ENCODE measurements at places on chromosomes 11 and 22. TPM values are rescaled to one million over a fixed set of nuclear protein-coding genes. Genes with fewer than 3 reads are reported as not detected.

The DENND5A gene
- total RNA-seq = 178 TPM

DNA sequence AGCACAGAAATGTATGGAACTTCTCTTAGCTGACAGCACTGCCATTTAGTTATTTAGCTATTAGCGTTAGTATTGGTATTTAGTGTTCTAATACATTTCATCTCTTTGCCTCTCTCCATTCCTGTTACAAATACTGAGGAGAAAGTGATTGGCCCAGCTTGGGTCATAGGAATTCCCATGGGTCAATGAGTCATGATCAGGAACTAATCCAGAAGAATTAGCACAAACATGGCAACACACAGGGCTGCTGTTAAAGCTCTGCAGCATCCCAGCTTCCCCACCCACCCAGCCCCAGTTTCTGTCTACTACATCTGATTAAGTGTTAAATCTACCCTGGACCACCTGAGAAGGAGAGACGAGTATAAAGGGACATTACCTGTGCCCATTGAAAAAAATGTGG lies 36.1 kb downstream of the PDGFD start:
- no peak for DNase-seq

GRCh38 chr22:19761725-19762567 lies 1.4 kb downstream of the TBX1 start:
- no peak for DNase-seq

- DNase-seq = no peak
These were observed 31.7 kb upstream of the KRTAP5-6 start for GRCh38 chr11:1665313-1665712.

The CASP12 gene
- total RNA-seq = not detected

DNA sequence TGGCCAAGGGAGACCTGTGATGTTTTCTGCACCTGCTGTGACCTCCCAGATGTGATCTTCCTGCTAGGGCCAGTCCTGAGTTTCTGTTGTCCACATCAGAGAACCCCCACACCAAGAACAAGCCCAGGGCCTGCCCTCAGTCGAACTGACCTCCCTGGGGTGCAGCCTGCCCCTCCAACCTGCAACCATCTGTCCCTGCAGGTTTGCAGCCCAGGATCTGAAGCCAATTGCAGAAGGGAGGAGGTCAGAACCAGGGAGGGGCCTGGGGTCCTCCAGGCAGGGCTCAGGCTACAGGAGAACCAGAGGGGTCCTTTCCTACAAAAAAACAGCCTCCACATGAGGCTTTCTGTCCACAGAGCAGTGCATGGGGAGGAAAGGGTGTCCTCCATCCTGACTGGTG lies 807 bp downstream of the TRIM3 start:
- no peak for DNase-seq

DNA sequence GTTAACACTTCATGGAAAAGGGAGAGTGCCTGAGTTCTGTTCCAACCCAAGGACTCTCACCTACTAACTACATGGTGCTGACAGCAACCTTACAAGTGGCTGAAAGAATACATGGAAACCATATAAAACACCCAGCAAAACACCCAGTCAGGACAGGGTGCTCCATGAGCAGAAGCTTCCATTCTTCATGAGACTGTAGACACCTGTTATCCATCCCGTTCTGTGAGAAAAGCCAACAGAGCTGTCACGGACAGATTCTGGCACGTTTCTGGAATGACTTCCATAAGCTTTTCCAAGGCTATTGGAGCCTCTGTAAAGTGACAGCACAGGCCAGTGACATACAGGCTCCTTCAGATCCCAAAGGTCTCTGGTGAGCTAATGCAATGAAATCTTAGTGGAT lies 23.2 kb downstream of the PRR14L start:
- no peak for DNase-seq

- no peak for DNase-seq
These were observed 38.2 kb downstream of the TRIOBP start for GRCh38 chr22:37734964-37735451.

GRCh38 chr11:97048481-97048880 lies 658.7 kb downstream of the JRKL start:
- DNase-seq = no peak

The CD3E gene
- 546 TPM for total RNA-seq

DNA sequence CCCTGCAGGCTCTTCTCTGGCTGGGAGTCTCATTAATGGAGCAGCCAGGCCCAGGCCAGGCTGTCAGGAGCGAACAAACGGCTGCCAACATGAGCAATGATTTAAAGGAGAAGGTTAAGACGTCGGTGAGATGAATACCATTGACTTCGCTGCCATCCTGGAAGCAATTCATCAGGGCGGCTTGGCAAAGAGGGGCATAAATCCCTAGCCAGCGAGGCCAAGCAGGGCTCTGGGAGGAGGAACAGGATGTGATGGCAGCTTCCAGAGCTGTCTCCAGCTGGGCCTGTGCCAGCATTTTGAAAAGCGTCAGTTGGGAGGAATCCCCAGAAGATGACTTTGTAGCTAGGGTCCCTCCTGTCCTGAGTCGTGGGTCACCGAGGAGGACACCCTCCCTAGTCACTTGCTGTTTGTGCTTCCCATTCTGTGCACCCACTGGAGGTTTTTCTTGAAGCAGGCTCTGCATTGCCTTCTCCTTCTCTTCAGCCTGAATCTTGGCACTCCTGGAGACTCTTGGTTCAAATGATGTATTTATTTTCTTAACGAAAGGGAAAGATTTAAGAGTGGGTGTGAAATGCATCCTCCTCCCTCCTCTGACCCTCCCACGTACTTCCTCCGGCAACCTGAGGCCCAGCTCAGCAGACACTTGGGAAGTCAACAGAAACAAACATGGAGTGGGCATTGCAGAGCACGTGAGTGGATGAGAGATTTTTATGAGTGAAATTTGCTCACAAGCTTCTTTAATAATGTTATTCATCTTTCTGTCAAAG lies 476.3 kb upstream of the CADM1 start:
- DNase-seq = no peak

The PRR33 gene
- total RNA-seq = not detected

- no peak for DNase-seq
These were observed 31.9 kb downstream of the CTNND1 start for GRCh38 chr11:57793351-57794115.

GRCh38 chr11:123678246-123678645 lies 23.8 kb upstream of the SCN3B start:
- no peak for DNase-seq

DNA sequence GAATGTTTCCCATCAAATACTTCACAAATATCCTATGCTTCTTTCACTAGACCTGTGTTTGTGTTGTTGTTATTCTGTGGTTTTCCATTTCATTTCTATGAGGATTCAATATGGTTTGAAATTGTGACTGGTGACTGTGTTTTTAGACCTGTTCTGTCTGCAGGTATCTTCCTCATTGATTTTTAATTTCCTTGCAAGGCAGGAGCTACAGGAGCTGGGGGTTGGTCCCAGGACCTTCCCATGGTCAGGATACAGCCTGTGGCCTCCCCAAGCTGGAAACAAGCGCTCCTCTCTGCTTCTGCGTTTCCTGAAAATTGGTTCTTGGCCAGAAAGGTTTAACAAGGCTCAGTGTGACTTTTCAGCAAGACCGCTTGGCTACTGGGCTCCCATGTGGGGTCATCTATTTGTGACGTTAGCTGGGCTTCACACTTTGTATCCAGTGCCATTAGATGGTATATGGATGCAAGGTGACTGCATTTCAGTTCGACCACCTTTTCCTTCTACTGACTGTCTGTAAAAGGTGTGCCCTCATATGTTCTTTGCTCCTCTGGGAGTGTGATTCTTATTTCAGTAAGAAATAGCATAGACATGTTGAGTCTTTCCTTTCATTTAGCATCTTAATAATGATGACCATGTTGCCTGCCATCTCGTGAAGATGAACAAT lies 21.5 kb downstream of the IGLL5 start:
- DNase-seq = no peak

- no peak for DNase-seq
These were observed 941.7 kb downstream of the OPCML start for GRCh38 chr11:132590554-132590953.

- DNase-seq = no peak
These were observed 273.6 kb downstream of the OPCML start for GRCh38 chr11:133258751-133259150.

DNA sequence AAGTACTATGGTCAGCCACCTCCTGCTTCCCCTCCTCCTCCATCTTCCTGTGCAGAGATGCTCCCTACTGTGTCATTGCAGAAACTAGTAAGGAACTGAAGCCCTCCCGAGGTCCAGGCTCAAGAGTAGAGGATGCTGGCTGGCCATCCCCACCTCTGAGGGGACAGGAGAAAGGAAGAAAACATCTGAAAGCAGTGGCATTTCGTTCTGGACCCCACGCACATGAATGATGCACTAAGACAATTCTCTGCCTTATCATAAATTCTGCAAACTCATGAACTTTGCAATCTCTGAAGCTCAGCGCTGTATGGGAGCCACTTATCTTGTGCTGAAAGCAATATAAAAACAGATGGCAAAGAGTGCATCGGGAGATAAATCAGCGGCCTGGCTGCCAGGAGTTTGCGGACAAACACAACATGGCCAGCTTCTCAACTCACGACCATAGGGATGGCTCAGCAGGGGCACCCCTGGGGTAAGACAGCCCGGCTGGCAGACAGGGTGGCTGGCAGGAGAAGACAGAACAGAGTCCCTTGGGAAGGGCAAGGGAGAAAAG lies 306.4 kb downstream of the NXPE2 start:
- DNase-seq = no peak

DNA sequence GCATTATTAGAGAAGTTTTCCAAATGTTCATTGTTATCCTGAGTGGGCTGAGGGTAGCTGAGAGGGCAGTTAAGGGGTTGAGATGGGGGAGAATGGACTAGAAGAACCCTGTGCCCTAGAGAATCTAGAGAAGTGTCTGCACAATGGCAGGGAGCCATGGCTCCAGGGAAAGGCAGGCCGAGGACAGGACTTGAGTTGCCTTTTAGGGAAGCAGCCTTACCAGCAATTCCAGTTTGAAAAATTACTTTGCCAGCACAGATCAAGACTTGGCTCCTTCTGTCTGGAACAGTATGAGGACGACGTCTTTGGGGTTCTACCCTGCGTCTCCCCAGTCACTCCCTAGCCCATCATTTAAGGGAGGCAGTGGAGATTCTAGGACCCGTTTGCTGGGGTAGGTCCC lies 25.7 kb upstream of the MICAL3 start:
- no peak for DNase-seq

DNA sequence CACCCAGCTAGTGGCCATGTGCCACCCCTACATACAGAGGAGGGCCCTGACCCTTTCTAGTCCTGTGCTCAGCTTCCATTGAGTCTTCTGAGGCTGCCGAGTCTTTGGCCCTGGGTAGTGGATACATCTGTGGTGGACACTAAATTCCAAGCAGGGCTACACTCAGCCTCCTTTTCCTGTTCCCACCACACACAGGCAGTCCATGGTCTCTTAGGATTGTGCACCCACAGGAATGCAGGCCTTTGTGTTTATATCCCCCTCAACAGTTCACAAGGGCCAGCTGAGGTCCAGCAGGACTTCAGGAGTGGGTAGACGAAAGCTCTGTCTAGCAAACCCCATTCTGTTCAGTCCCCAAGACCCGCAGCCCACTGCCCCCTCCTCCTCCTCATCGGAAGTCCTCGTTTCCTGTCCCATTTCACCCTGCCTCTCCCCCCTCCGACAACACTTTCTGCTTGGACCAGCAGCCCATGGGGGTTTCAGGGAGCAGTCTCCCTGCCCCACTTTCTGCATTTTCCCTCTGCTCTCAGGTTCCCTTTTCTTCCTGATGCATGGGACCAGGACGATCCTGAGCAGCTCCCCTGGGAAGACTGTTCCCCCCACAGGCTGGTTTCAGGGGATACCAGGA lies 91.8 kb downstream of the SWAP70 start:
- no peak for DNase-seq

- DNase-seq = no peak
These were observed 17.7 kb upstream of the SYTL2 start for GRCh38 chr11:85828640-85828978.

- DNase-seq = no peak
These were observed 10.4 kb upstream of the OR10V1 start for GRCh38 chr11:59724066-59724465.

DNA sequence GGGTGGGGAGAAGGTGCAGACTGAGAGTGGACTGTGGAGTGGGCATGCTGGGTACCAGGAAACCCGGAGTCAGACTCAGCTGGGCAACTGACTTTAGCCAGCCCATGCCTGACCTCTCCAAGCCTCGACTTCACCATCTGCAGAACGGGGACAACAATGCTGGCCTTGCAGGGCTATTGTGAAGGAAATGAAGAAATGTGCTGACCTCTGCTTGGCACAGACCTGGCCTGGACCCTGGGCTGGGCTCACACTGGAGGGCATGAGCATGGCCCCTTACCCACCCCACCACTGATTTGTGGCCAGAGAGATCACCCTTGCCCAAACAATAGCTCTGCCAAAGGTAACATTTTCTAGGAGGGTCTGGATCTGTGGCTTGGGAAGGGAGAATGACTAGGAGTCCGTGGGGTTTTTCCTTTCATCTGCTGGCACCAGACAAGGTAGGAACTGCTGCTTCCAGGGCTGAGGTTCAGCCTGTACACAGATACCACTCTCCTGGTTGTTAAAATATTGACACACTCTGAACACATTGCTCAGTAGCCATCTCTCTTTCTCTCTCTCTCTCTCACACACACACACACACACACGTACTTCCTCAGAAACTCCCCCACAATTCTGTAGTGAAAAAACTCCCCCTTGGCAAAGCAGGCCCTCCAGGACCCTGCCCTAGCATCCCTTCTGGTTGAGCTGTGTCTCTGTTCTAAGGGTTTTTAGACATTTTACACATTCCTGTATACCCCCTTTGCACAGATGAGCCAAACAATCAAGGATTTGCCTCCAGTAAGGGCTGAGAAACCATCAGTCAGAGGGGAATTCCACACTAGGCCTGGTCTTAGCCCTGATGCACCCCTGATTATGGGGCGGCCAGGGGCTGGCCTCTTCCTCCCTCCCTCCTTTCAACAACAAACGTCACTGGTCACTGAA lies 1.0 kb downstream of the MOGAT2 start:
- DNase-seq = no peak

The MLC1 gene
- total RNA-seq = 7.2 TPM

The P2RY6 gene
- total RNA-seq = 1.8 TPM

The CCDC88B gene
- 155 TPM for total RNA-seq

GRCh38 chr11:101264306-101264705 lies 134.7 kb upstream of the PGR start:
- no peak for DNase-seq

Measured in naive thymus-derived CD4-positive, alpha-beta T cell (primary cell).